ENCODE measurements at places on chromosomes 6 and 20. TPM values are rescaled to one million over a fixed set of nuclear protein-coding genes. Genes with fewer than 3 reads are reported as not detected.

Gene FBXL4
- total RNA-seq: 6.7 TPM

Gene HLA-DMA
- total RNA-seq: 3.6 TPM

Gene ANGPT4
- 0.01 TPM for total RNA-seq

Gene C20orf144
- 0.13 TPM for total RNA-seq

Gene KIF16B
- 13.9 TPM for total RNA-seq

Gene SLC17A3
- total RNA-seq: 1.1 TPM

Gene MCM3
- total RNA-seq: 80.4 TPM

Gene SIRPD
- total RNA-seq: not detected

Gene GSTA1
- not detected for total RNA-seq

Gene PTK7
- 4.8 TPM for total RNA-seq

Data from A549 treated with CORT108297 at 1 μM for 4 hours (cell line).